NCI-H69 (cell line): ENCODE measurements at places on chromosomes 16 and 17.

- DNase-seq: no peak
Measured at GRCh38 chr17:35241520-35241919, 1.4 kb upstream of the SLFN5 start.

DNA sequence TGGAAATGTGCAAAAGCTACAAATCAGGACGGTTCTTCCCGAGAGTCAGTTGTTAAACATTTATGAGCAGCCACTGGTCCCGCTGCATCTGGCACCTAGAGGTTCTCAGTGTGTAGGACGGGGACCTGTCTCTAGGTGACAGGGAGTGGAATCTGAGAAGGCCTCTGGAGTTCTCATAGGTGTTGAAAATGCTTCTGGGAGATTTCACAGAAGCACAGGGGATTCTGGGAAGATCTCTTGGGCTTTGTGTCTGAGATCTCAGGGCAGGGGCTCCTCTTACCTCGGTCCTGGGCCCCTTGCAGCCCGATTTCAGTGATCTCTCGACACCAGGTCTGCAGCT is 8.9 kb downstream of the ALOX15 start:
- no peak for DNase-seq

DNA sequence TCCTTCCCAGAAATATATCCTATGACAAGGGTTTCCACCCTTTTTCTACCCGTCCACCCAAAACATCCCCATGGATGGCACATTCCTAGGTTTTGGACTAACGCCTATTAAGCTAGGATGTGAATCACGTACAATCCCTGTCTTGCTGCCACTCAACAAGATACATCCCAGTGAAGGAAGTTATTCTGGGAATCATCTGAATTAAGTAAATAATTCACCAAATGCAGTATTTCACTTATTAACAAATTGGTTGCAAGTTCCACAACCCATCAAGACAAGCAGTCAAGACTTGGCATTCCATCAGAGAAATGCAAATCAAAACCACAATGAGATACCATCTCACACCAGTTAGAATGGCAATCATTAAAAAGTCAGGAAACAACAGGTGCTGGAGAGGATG is 32.1 kb downstream of the ASPA start:
- DNase-seq: no peak

- peak; percentile 37 for DNase-seq
Measured at GRCh38 chr17:7241090-7241733, 1.0 kb downstream of the GABARAP start.

DNA sequence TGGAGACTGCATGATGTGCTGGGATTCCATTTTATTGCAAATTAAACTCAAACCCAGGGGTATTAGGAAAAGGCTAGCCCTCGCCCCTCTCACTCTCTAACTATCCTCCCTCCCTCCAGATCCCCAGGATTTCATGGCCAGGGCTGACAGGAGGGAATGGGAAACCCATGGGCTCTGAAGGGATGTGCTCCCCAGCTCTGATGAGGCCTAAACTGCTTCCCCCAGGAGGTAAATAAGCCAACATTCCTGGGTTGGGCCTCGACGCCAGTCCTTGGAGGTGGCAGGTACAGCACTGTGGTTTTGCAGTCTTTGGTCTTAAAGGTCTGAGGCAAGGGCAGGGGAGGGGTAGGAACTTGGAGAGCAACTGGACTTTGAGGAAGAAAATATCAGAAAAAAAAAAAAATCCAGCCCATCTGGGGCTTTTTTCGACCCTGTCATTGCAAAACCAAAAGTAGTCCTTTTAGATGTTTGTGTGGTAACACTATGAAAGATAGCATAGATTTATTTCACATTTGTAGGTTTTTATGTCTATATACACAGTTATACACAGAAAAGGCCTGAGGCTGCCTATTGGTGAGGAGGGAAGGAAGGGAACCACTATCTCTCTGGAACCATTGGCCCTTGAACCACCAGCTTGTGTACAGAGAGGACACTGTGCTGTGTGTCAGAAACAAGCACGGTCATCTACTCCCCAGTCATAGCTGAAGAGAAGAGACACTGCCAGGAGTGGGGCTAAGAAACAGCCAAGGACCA is 12.0 kb downstream of the C17orf113 start:
- DNase-seq: no peak

GRCh38 chr17:57852092-57852954 is 2.5 kb upstream of the MRPS23 start:
- DNase-seq: no peak

GRCh38 chr16:3856367-3857141 is 24.0 kb downstream of the CREBBP start:
- no peak for DNase-seq

DNA sequence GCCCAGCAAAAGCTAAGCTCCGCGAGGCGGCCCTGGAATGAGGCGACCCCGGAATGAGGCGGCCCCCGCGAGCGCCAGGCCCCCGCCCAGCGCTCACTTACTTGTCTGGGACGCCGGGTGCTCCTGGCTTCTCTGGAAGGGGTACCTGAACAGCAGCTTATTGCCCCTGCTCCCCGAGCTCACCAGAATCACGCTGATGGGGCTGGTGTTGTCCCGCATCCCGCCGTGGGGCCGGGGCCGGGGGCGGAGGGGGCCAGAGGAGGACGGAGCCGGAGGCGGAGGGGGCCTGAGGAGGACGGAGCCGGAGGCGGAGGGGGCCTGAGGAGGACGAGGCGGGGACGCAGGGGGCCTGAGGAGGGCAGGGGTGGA is 440 bp downstream of the NPRL3 start:
- DNase-seq: peak; percentile 61

DNA sequence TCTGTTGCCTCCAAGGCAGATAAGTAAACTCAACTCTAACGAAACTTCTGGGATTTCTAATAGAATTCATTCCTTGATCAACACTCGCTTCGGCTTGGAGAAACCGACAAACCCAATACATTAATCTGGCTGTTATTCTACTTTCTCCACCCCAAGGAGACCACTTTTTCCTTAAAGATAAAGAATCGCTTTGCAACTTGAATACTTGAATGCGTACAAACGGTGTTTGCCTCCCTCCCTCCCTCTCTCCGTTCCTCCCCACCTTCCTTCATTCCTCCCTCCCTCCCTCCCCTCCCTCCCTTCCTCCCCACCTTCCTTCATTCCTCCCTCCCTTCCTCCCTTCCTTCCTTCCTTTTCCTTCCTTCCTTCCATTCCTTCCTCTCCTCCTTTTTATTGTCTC is 432.6 kb downstream of the HAPSTR1 start:
- no peak for DNase-seq

GRCh38 chr16:69188236-69188549 is 1.2 kb downstream of the SNTB2 start:
- peak; percentile 69 for DNase-seq

DNA sequence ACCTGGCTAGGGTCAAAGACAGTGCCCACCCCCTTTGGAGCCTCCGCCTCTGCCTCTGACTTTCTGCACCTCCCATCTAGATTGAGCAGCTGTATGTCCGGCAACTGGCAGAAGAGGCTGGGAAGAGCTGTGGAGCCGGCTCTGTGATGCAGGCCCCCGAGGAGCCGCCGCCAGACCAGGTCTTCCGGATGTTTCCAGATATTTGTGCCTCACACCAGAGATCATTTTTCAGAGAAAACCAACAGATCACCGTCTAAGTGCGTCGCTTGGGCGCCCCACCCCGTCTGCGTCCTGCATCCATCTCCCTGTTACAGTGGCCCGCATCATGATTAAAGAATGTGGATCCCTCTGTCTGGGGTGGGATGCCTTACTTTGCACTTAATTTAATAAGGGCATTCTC is 22.1 kb downstream of the IRF8 start:
- DNase-seq: no peak

- peak; percentile 88 for DNase-seq
Measured at GRCh38 chr17:55056526-55056925, 88.0 kb downstream of the STXBP4 start.

DNA sequence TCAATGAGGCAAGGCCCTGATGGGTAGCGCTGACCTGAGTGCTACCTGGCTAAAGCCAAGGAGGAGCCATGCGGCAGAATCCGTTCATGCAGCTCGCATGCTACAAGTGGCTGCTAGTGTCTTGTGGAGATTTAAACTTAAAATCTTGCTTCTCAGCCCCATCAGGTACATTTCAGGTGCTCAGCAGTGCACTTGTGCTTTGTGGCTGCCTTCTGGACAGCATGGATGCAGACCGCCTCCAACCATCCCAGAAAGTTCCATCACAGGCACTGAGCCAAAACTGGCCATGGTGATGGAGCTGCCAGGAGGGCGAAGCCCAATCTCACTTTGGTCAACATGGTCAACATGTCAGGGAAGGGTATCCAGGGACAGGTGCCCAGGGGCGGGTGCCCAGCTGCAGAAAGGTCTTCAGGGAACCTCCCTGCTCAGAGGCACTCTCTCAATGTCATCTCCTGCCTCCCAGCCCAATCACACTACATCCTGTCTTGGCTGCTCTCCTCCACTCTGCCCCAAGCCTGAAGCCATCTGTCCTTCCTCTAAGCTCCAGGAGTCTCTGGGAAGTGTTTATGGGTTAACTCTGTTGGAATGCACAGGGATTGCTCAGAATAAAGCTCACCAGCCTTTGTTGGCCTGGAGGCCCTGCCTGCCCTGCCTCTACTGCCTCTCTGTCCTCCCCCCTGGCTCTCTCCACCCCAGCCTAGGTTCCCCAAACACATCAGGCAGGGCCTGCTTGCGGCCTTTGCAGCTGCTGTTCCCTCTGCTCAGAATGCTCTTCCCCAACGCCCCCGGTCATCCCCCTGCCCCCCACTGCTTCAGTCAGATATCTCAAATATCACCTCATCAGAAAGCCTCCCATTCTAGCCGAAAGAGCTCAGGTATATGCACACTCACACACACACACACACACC is 18.3 kb upstream of the TNFRSF13B start:
- DNase-seq: peak; percentile 23

GRCh38 chr16:85724126-85724879 is 26.6 kb downstream of the C16orf74 start:
- DNase-seq: peak; percentile 51

GRCh38 chr16:66950971-66951790 is 9.9 kb upstream of the CES3 start:
- peak; percentile 22 for DNase-seq

GRCh38 chr17:39653662-39654331 is 11.4 kb upstream of the TCAP start:
- DNase-seq: peak; percentile 55

- DNase-seq: no peak
Measured at GRCh38 chr17:30116345-30116660, 313 bp upstream of the NSRP1 start.

- DNase-seq: peak; percentile 34
Measured at GRCh38 chr17:74117999-74118421, 85.5 kb upstream of the RPL38 start.

- peak; percentile 61 for DNase-seq
Measured at GRCh38 chr17:20281860-20282259, 185.5 kb downstream of the LGALS9B start.

DNA sequence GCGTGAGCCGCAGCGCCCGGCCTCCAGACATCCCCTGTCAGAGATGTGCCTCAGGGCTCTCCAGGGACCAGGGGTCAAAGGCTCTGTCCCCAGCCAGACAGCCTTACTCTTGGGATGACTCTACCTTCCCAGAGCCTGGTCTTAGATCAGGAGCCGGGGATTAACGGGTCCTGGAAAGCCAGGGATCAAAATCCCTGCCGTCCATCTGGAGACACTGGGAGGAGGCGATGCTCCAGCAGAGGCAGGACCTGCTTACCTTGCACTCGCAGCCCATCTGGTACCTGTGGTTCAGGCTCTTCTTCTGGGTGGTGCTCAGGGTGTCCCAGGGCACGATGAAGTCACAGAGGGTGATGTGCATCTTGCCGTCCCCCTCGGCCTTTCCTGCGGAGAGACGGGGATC is 16.7 kb upstream of the USP36 start:
- DNase-seq: no peak

GRCh38 chr17:44308320-44308818 is at the start of gene RUNDC3A:
Gene RUNDC3A (plus strand): TSS chr17:44308601. CDS start chr17:44308833, 232 bp downstream.
- DNase-seq: peak; percentile 96

GRCh38 chr16:15925631-15926030 is 23.8 kb upstream of the ABCC1 start:
- DNase-seq: peak; percentile 24

DNA sequence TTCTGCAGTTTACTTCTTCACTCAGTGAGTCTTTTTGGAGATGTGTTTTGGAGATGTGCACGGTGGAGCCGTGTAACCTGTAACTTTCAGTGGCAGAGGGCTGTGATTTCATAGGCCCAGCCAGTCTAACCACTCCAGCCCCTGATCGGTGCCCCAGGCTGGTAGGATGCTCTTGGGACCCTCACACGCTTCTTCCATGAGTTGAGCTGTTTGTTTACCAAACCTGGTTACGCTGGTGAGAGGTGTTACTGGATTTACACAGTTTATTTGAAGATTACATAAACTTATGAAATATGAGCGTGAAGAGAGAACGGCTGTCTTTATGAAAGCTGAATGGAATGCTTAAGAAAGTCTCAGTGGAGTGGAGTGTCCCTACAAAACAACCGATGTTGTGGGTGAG is 96.7 kb downstream of the CMIP start:
- no peak for DNase-seq

GRCh38 chr17:71330099-71330375 is 790.8 kb upstream of the SOX9 start:
- no peak for DNase-seq

- DNase-seq: no peak
Measured at GRCh38 chr17:3669085-3669347, 404 bp downstream of the EMC6 start.

DNA sequence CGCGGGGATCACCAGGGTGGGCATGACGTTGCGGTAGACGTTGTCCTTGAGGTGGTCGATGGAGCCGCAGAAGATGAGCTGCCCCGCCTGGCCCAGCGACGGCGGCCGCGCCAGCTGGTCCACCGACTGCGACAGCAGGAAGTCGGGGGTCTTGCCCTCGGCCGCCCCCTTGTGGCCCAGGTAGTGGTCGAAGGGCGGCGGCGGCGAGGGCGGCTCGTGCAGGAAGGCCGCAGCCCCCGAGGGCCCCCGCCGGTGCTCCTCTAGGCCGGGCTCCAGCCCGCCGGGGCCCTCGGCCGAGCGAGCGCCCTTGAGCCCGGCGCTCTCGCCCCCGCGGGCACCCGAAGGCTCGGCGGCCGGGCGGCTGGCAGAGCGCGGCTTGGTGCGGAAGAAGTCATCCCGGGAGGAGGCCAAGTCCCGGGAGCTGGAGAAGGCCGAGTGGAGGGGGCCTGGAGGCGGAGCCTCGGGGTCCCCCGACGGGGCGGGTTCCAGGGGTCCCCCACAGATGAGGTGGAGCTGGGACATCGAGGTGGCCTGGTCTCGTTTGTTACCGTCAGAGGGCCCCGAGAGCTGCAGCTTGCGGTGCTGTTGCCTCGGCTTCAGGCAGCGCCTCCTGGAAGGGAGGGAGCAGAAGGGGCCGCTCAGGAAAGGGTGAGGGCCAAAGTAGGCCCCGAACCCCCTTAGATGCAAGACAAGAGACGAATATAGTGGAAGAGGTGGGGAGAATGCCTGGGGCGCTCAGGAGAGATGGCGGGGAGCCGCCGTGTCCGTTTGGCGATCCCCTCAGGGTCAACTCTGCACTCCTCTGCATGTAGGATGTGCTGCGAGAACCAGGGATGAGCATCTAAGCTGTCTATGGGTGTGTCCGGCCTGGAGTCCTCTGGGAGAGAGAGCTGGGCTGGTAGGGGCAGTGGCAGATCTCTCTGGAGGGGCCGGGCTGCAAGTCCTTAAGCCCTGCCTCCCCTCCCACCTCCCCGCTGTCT is 8.8 kb downstream of the FAM171A2 start:
- DNase-seq: no peak

- DNase-seq: no peak
Measured at GRCh38 chr16:55250701-55251100, 73.3 kb upstream of the IRX6 start.

- peak; percentile 36 for DNase-seq
Measured at GRCh38 chr17:46832945-46833839, 14.7 kb upstream of the WNT3 start.
